ENCODE measurements at places on chromosomes 12 and 14.

DNA sequence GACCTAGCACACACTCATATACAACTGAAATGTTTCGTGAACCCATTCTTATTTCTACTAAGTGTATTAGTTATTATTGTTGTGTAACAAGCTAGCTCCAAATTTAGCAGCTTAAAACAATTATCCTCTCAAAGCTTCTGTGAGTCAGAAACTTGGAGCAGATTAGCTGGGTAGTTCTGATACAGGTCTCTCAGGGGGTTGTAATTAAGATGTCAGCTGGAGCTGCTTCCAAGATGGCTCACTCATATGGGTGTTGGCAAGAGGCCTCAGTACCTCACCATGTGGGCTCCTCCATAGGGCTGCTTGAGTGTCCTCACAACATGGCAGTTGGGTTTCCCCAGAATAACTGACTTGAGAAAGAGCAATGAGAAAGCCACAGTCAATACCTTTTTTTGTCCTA is 9.8 kb downstream of the GPR135 start:
- no peak for DNase-seq

DNA sequence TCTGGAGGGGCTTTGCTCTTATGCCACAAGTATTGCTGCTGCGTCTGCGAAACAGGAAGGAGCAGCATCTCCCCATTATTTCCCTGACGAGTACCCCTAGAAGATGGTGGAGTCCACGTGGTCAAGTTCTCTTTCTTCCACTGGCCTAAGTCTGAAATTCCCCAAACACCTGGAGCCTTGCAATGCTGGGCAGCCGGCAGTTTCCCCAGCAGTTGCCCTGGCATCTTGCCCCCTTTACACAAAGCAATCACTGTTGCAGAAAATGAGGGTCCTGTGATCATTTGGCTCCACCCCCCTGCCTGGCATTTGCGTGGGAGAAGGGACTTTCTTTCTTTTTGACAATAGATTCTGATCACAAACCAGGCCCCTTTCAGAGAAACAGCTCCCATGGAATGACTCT is 56.9 kb downstream of the FOS start:
- no peak for DNase-seq

DNA sequence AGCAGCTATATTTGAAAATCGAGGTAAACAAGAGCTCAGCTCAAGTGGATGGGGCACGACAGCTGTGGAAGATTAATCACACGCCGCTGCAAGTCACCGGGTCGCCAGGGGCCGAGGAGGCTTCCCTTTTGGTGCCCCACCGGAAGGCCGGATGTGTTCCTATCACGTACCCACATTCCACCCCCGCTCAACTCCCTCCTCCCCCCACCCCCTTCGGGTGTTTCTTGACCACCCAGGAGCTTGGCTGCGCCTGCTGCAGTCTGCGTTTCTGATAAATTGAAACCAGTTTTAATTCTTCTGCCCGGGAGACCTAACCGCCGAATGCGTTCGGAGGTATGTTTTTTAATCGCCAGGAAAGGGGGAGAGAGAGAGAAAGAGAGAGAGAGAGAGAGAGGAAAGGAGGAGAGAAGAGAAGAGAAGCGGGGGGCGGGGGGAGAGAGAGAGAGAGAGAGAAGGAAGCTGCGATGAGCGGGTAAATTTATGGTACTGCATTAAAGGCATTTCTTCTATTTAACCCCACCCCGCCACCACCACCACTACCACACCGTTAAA is 1.8 kb downstream of the SLC8A3 start:
- no peak for DNase-seq

DNA sequence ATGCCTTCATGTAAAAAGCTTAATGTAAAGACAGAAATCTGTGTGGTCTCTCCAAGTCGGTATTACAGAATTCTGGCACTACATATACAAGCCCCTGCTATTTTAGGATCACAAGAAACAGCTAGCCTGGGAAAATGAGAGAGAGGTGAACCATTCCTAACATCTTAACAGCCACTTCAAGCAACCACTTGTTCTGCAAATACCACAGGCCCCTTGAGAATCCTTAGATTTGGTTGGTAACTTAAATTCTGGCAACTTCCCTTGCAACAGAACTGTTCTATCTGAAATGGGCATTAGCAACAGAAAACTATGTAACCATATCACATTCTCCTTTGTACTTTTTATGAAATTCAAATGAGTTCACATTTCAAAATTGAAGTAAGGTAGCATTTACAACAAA is 68.5 kb downstream of the SPPL3 start:
- no peak for DNase-seq

GRCh38 chr12:18753481-18754123 is 15.7 kb downstream of the CAPZA3 start:
- DNase-seq = no peak

- DNase-seq = peak; percentile 59
Measured at GRCh38 chr14:23559010-23559925, 3.2 kb downstream of the THTPA start.

DNA sequence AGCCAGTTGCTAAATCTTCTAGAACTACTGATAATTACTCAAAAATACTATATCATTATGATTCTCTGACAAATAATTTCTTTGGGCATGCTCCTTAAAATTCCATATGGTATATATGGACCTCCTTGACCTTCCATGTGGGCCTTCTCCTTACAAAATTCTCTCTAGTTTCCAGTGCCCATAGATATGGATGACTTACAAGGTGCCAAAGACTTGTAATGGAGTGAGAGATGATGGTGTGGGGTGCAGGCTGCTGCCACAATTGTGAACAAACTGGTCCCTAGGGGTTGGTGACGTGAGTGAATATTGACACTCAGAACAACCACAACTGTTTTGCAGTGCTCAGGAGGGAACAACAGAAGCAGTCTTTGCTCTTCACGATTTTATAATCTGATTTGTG is 378.9 kb downstream of the SNAPC1 start:
- no peak for DNase-seq

DNA sequence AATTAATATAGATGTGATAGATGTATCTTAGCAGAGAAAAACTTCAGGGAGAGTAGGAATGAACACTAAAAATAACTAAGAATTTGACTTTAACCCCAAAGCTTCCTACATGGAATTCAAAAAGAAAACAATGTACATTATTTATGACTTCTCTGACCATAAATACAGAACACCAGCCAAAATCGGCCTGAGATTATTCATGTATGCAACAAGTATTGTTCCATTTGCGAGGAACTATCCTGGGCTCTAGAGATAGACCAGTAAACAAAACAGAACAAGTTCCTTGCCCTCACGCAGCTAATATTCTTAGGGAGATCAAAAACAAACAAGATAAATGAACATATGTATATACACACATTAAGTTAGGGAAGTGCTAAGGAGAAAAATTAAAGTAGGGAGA is 432.3 kb upstream of the SOX5 start:
- DNase-seq = no peak

DNA sequence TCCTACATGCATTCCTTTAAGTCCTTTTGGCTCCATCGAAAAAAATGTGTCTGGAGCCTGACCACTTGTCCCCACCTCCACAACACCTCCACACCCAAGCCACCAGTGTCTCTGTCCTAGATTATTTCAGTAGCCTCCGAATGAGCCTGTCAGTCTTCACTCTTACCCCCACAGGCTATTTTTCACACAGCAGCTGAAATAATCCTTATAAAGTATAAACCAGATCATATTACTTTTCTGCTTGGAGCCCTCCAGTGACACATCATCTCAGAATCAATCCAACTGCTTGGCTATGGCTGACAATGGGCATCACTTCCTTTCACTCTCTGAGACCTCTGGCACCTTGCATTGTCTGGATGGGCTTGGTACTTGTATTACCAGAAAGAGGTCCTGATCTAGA is 44.9 kb downstream of the BBS10 start:
- no peak for DNase-seq

DNA sequence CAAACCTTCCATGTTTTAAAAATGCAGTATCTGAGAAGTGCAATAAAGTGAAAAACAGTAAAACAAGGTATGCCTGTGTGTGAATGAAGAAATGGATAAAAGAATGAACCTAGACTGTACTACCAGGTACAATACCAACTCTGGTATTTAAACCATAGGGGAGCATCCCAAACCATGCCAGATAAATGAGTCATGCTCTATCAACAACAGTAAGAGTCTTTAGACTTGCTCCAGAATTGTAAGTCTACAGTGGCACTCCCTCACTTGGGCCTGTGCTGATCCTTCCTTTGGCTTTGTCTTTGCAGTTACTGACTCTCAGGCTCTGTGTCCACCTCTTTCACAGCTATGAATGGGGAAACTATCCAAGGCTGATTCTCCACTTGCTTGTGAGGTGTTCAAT is 38.1 kb downstream of the BBS10 start:
- DNase-seq = no peak

GRCh38 chr12:93299262-93299846 is 78.4 kb upstream of the NUDT4 start:
- DNase-seq = no peak

DNA sequence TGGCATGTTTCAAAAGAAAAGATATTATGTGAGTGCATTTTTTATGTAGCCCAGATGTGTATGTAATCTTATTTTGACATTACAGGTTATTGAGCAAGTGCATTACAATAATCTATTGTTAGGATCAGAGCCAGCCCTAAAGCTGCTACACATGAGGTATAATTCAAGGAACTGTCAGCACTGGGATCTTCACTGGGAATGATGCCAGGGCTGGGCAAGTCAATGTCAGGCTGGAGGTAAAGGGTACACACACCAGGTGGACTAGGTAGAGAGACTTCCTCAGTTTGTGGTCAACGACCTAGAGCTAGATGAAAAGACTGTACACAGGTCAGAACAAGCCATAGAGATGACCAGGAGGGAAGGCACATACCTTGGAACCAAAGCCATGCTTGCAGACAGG is 15.4 kb downstream of the TRIM9 start:
- no peak for DNase-seq

DNA sequence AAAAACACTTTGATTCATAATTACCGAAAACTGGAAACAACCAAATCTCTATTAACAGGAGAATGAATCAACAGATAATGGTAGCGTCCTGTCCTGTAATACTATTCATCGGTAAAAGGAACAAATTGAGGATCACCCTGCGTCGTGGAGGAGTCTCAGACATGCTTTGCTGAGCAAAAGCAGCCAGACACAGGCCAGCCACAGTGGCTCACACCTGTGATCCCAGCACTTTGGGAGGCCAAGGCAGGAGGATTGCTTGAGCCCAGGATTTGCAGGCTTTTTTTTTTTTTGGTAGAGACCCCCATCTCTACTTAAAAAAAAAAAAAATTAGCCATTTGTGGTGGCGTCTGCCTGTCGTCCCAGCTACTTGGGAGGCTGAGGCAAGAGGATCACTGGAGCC is 34.1 kb upstream of the MMP17 start:
- no peak for DNase-seq

GRCh38 chr12:52305921-52306705 is 14.8 kb upstream of the KRT81 start:
- no peak for DNase-seq

- DNase-seq = no peak
Measured at GRCh38 chr14:33280646-33281045, 342.0 kb downstream of the NPAS3 start.

- DNase-seq = no peak
Measured at GRCh38 chr12:53603196-53603595, 23.0 kb downstream of the ATF7 start.

DNA sequence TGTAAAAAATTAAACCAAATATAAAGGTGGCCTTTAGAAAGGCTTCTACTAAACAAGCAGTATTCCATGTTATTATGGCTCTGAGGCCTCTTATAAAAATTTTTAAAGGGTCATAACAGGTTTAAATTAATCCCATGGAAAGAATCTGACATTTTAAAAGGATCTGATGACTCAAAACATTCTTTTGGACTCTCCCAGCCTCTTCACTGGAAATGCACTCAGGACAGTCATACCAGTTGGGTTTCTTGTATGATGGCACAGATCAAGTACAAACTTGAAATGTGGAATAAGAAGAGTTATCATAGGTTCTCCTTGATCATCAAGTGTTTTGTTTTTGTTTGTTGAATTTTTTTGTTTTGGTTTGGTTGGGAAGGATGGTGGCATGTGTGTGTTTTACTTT is 50.8 kb downstream of the PPP2R5E start:
- no peak for DNase-seq

- DNase-seq = no peak
Measured at GRCh38 chr12:110819150-110819549, 27.6 kb upstream of the CCDC63 start.

- no peak for DNase-seq
Measured at GRCh38 chr12:23722655-23723054, 226.8 kb downstream of the SOX5 start.

DNA sequence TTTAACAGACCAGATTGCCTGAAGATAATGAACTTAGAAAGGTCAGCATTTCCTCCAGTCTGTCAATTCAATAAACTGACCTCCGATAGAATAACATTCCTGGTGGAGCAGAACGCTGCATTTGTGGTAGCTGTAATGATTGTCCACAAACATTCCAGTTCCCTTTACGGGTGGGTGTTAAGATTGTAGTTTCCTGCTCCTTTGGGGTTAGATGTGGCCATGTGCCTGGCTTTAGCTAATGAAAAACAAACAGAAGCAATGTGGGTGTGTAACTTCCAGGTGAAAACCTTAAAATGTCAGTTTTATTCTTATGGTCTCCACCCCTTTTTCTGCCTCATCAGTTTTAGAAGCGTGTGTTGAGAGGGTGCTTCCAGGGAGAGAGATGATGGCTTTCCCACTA is 217.3 kb upstream of the CRY1 start:
- DNase-seq = no peak

DNA sequence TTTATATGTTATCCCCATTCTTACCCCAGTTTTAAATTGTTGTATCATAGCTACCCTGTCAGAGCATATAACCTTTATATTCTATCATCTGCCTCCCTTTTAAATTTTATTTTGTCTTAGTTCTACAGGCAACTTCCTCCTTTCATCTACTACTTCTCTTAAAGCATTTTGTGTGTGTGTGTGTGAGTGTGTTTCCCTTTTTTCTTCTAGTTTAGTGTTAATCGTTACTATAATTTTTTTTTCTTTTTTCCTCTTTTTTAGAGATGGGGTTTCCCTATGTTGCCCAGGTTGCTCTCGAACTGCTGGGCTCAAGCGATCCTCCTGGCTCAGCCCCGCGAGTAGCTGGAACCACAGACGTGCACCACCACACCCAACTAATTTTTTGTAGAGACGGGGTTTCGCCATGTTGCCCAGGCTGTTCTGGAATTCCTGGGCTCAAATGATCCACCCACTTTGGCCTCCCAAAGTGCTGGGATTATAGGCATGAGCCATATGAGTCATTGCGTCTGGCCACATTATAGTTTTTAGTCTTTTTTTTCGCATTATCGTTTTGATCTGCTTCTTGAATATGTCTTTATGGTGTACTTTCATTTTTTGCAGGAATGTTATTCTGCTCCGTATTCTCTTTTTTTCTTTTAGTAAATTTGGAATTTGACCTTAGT is 33.1 kb upstream of the FBXO34 start:
- DNase-seq = no peak

- DNase-seq = no peak
Measured at GRCh38 chr12:121964813-121965643, 46.6 kb downstream of the CFAP251 start.

- no peak for DNase-seq
Measured at GRCh38 chr14:21096438-21096837, 2.0 kb downstream of the ZNF219 start.

DNA sequence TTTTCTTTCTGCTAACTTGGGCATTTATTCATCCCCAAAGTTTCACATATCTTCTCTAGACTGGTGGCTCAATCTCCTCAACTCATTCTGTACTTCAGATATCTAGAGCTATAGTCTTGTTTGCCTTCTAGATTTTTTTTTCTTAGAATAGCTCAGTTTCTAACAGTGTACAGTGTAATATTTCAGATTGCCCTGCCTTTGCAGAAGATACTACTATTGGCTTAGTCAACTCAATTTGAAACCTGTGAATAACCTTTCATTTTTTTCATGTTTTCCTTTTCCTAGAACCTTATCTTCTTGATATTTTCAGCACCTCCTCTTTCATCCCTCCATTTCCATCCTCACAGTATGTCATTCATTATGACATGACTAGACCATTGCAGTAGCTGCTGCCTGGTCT is 69.6 kb downstream of the OTOGL start:
- no peak for DNase-seq
